Activated CD8-positive, alpha-beta memory T cell treated with anti-CD3 and anti-CD28 coated beads for 4 hours (primary cell): ENCODE measurements at places on chromosomes 7 and 10.

DNA sequence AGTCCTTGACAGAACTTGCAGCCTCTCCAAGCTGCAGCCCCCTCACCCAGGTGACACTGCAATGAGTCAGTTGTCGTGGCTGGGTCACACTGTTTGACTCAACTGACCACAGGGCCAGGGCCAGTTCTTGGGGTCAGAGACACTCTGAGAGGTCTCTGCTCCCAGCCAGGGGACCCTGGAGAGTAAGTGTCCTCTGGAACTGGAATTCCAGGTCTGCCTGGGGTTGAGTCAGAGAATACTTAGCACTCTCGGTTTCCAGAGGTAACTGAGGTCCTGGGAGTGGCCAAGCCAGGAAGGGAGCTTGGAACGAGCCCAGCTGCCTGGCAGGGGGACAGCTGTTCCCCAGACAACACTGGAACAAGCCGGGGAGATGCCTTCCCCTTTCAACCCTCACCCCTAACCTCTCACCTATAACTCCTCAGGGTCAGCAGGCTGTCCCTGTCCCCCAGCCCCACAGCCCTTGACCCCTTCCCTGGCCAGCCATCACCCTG lies 2.2 kb upstream of the MYL10 start:
- no peak for DNase-seq

DNA sequence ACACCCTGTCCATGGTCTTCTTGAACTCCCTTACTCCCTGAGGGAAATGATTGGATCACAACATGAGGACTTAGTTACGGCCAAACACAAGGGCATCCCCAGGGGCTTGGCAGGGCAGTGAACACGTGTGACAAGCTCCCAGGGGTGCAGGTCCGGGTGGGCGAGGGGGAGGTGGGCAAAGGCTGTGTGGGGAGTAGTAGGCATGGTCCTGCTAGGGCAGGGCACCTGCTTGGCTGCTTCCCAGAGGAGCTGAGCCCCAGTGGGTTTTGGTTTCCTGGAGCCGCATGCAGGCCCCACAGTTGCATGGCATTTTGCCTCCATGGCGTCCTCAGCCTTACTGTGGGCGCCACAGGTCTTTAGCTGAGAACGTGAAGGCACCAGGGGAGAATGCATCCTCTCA lies 46.6 kb upstream of the ZNF32 start:
- DNase-seq: no peak

- no peak for DNase-seq
Observed at GRCh38 chr7:139629392-139630082, 106.1 kb downstream of the CLEC2L start.

GRCh38 chr10:5903563-5903962 lies 13.5 kb downstream of the FBH1 start:
- no peak for DNase-seq

DNA sequence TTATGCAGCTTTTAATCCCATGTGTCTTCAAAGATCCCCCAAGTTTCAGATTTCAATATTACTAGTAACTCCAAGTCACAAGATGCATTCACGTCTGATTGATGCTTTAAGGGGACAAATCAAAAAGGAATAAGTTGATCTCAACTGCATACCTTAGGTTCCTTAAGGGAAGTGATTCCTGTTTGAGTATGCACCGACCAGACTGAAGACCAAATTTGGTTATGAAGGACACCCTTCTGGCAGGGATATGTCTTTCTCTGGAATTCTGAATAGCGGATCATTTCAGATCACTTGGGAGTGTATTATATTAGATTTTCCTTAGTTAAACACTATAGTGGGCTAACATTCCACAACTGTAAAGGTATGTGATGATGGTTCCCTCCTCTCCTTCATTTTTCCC lies 4.3 kb downstream of the KIF5B start:
- DNase-seq: no peak

GRCh38 chr7:36037121-36037662 lies 115.9 kb upstream of the EEPD1 start:
- no peak for DNase-seq

DNA sequence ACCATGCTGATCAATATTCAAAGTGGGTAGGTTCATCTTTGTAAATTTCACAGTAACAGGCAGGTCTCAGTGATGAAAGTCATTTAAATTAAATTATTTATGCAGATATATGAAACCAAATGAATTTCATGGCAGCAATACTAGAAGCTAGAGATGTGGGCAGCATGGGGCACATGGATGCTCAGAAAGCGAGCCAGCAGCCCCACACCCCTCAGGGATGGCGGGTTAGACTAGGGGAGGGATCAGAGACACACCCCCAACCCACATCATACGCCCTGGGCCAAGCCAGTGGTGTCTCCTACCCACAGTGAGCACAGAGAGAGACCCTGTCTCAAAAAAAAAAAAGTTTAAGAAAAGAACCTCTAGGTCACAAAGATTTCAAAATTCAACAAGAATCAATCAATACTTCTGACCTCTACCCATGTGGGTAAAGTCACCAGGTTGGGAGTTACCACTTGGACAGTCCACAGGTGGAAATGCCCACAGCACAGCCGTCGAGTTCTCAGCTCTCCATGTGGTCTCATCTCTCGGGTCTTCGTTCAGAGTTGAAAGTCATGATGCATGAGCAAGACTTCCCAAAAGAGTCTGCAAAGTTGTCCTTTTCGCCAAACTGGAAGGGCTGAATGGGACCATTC lies 79.3 kb upstream of the PPP2R2D start:
- DNase-seq: no peak

DNA sequence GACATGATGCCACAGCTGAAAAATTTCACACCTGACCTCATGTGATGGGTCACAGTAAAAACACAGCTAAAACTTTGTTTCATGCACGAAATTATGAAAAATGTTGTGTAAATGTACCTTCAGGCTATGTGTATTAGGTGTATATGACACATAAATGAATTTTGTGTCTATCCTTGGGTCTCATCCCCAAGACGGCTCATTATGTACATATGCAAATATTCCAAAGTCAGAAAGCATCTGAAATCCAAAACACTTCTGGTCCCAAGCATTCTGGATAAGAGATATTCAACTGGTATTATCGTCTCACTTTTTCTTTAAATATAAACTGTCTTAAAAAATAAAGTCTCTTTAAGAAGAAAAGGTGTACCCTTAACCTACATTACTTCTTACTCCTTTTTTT lies 145.4 kb downstream of the ATXN7L1 start:
- DNase-seq: no peak

GRCh38 chr7:106376026-106376799 lies 91.4 kb upstream of the NAMPT start:
- no peak for DNase-seq

DNA sequence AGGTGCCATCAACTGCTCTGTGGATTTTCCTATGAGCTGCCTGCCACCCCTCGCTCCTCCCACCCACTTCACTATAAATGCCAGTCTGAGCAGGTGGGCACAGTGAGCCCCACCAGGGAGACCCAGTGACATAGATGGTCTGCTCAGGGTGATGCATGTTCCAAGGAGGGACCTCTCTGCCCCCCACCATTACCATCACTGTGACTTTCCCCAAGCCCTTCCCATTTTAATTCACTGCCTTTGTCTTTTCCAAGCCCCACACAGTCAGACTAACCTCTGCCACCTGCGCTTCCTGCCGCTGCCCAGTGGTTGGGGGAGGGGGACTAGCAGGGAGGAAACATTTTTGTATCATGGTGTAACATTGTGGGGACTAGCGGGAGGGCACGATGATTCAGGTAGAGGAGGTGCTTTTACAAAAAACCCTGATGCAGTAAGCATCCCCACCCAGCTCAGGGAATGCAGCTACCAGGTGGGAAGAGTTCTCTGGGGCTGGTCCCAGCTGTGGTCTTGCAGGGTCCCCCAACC lies 24.6 kb downstream of the PRSS2 start:
- DNase-seq: no peak

DNA sequence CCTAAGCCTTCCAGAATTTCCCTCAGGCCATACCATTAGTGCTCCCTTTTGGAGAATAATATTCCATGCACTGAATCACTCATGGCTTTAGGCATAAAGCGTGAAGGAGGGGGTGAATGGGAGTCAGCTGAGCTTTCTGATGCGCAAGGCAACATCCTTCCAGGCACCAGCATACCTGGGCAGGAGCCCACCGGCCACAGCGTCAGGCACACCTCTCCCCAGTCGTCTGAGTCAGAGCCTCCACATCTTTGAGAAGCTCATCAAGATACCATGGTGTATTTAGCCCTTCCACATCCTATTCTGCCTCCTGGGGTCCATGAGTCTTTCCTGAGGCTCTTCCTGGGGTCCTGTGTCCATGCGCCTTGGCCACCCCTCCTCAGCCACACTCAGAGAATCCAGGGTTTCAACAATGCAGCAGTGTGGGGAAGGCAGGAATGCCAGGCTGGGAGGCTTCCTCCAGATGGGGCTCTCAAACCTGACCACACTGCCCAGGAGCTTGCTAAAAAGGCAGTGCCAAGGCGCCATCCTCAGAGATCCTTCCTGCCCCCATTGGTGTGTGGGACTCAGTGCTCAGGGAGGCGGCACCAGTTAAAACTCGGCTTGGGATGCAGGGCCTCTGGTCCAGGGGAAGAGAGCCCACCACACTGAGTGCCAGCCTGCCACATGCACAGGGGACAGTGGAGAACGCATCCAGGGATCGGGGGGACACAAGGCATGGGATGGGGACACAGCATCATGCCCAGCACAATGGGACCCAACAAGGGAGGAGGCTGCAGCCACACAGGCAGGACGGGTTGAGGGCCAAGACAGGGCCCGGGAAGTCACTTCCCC lies 31.6 kb downstream of the RASGEF1A start:
- no peak for DNase-seq

DNA sequence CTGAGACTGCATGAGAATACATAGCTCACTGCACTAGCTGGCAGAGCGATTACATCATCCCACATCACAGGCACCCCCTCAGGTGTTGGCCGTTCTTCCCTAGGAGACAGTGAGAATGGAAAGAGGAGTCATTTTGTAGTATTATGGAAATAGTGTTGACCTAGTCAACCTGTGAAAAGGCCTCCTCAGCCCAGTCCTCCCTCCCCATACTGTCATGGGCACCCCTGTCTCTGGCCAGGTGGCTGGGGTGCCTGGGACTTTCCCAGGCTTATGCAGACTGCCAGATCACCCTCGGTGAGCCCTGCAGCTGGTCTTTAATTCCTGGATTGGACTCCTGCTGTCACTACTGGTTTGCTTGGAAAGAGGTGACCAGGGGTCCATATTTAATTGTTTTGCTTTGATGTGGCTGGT lies 4.0 kb downstream of the INPP5A start:
- DNase-seq: no peak

DNA sequence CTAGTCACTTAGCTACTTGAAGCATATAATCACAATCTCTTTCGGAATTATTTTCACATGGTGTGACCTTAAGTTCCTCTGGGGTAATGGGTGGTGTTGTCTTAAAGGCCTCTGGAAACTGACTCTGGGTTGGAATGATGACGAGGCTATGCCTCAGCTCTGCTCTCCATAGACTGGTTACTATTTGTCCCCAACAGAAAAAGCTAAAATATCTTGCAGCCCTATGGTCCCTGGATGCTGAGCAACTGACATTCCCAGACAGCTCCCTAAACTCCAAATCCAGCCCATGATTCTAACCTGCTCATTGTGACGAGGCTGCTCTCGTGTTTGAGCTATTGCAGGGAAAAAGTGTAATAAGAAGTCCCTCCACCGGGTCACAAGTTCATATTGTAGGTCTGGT lies 51.6 kb downstream of the HBP1 start:
- DNase-seq: no peak

DNA sequence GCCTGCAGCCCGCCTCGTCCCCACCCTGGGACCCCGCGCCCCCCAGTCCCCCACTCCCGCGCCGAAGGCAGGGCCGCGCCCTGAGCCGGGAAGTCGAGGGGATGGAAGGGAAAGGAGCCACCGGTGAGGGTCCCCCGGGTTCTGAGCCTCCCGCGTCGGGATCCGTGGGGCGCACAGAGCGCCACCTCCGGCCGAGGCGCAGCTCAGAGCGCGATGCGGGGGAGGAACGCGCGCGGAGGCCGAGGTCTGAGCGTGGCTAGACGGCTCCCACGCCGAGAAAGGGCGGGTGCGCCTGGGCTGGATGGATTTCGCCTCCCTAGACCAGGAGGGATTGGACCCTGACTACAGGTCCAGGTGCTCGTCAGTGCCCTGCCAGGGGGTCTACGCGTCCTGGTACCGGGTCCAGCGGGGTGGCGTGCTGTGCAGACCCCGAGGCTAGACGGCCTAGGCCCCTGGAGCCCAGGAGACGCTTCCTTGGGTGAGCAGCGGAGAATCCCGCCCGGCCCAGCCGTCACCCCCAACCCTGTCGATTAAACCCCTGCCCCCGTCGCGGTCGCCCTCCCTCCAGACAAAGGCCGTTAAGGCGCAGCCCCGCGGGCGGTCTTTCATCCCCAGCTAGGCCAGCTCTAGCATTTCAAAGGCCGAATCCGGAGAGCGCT lies 986 bp upstream of the PDGFA start:
- DNase-seq: no peak

DNA sequence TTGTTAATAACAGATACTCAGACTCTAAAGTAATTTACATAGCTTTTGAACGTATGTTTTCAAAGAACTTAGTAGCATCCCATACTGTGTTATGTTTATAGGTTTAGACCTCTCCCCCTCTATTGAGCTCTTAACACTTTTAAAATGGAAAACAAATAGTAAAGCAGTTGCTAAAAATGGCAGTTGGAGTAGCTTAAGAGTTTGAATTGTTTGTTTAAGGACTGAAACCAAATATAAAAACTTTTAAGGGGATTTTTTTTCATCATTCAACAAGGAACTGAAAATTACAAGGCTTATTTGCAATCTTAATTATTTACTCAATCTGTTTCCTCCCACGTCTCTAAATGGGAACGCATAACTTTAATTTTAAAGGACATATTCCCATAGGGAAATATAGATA lies 1.6 kb upstream of the SPAG6 start:
- DNase-seq: no peak

- no peak for DNase-seq
Observed at GRCh38 chr7:3067606-3068380, 24.1 kb upstream of the CARD11 start.

DNA sequence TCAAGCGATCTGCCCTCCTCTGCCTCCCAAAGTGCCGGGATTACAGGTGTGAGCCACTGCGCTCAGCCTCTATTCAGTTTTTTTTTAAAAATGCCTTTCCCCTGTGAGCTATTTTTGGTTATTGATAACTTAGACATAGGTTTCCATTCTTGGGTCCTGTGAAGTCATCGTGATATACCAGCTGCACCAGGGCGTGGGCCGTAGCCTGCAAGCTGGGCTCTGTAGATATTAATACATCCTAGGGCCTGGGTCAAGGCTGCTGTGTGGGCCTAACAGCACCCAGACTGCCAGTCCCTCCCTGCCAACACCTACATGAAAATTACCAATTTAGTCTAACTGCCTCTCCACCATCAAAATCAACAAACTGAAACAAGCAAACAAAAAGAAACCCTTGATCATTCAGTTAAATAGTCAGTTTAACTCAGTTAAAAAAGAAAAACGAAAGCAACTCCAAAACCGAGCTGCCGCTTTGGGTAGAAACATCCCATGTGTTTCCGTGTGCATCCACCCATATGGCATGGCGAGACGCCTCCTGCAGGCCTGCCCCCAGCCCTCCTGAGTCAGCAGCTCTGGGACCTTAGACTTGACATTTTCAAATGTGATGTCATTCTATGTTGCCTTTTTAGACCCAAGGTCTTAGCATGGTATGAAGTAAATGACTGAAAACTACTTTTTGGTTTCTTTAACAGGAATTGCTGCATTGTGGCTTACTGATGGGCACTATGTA lies 330.2 kb downstream of the GLRX3 start:
- no peak for DNase-seq
